ENCODE measurements at places on chromosomes 5 and 9.

DNA sequence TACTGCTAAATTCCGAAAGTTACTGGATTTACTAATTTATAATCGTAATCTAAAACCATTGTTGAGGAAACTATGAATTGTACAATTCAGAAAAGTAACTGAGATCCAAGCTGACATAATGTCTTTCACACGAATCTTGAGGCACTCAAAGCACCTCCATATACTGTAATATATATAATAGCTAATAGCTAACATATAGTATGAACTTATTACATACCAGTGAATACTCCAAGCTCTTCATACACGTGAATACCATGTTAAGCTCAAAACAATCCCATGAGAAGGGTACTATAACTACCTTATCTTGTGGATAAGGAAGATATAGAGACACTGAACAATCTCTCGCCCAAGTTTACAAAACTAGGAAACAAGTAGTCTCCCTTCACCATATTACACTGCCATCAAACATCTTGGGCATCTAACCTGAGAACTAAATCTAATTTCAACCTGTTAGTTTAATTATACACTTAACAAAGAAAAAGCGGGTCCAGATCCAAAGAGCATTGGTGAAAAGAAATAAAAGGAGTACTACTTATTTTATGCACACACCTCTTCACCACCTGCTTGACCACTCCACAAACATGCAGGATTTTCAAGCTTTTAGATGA is 1.0 kb downstream of the NUDCD2 start:
- peak; percentile 51 for DNase-seq

DNA sequence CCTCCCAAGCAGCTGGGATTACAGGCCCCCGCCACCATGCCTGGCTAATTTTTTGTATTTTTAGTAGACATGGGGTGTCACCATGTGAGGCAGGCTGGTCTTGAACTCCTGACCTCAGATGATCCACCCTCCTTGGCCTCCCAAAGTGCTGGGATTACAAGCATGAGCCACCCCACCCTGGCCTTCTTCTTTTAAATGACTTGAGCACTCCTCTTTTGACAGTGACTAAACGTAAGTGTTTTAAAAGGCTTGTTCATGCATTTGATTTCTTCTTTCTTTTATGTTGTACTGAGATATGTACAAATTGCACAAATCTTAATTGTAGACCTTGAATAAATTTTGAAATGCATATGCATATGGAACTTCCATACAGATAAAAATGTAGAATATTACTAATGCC is 337.9 kb downstream of the CETN3 start:
- DNase-seq = no peak

DNA sequence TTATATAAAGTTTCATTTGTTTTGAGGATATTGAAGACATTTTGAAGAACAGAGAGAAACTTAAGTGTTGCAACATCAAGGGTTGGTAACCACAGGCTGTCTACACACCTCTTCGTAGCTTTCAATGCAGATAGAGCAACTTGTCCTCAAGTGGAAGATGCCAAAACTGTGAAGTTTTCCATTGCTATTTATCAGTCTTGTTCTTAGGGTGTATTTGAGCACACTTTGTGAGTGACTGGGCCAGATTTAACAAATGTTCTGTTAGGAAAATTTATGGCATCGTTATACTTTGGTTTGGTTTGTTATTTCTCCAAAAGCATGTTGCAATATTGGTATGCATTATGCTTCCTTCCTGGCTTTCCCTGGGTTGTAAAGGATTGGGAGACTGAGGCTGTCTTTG is 31.6 kb downstream of the NNT start:
- no peak for DNase-seq

GRCh38 chr9:116055536-116055935 is 98.1 kb upstream of the PAPPA start:
- DNase-seq = no peak

- no peak for DNase-seq
Observed at GRCh38 chr9:15253197-15253596, 53.8 kb downstream of the TTC39B start.

Data from hematopoietic multipotent progenitor cell treated with erythropoietin and hydrocortisone succinate and interleukin-3 and kit ligand, for 8 days (in vitro differentiated cells).